ENCODE measurements at places on chromosomes 5 and 9.

- peak; percentile 69 for DNase-seq
Observed at GRCh38 chr9:127568971-127569885, 42.8 kb upstream of the STXBP1 start.

DNA sequence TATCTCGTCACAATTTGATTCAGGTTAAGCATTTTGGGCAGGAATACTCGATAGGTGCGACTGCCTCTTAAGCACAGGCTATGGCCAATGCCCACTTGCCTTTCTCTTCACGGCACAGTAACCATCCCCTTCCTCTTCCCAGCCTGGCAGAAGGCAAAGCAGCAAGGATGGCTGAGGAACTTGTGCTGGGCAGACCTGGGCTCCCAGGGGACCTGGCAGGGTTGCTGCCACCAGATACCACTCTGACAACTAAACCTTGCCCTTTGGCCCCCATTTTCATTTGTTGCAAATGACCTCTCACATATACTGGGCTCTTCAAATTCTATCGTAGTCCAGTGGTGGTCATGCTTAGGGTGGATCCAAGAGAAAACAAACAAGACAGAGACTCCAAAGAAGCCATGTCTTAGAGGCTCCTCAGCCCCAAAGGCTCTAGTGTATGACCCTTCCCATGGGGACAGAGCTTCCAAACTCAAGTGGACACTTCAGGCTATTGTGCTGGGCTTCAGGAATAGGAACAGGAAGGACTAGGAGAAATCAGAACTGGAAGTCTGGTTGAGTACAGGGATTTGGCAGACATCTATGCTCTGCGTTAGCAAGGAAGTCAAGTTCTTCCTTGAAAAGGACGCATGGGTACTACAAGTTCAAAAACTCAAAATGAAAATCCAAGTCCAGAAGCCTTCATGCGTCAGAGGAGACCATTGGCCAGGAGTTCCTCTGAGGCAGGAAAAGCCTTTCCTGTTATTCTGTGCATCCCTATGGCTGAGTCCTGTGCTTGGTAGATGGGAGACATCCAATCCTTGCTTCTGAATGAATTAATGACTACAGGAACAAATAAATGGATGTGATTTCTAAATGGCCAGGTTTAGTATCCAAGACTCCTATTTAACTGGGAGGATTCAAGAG is 64.6 kb upstream of the PLPP1 start:
- DNase-seq = no peak

DNA sequence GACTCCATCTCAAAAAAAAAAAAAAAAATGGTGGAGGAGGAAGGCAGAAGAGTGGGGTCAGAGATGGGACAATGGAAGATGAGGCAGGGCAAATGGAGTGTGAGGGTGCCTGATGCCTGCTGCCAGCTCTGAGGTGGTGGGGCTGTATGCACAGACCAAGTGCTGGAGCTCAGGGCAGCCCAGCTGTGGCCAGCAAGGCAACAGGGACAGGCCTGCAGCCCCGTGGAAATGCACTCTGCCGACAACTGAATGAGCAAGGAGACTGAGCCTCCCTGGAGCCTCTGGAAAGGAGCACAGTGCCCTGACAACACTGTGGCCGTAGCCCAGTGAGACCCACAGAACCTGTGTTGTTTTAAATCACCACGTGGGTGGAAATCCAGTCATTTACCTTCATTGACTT is 22.9 kb upstream of the SMIM32 start:
- DNase-seq = no peak

DNA sequence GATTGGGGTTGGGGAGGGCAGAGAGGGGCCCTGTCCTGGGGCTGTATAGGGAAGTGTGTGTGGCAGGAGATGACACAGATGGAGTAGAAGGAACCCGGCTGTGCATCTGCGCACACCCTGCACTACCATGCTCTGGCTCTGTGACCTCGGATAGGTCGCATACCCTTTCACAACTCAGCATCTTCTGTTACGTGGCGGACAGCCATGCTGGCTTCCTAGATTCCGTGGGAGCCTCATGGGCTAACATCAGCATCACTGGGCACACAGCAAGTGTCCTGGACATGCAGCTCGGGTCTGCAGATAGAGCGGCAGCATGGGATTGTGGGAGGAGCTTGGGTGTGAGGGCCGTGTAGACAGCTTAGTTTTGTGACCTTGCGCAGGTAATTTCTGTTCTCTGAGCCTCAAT is 9.2 kb downstream of the ARPC5L start:
- DNase-seq = no peak

- no peak for DNase-seq
Observed at GRCh38 chr5:61489574-61489973, 157.5 kb downstream of the ZSWIM6 start.

- no peak for DNase-seq
Observed at GRCh38 chr9:7342229-7342628, 457.3 kb downstream of the DMAC1 start.

DNA sequence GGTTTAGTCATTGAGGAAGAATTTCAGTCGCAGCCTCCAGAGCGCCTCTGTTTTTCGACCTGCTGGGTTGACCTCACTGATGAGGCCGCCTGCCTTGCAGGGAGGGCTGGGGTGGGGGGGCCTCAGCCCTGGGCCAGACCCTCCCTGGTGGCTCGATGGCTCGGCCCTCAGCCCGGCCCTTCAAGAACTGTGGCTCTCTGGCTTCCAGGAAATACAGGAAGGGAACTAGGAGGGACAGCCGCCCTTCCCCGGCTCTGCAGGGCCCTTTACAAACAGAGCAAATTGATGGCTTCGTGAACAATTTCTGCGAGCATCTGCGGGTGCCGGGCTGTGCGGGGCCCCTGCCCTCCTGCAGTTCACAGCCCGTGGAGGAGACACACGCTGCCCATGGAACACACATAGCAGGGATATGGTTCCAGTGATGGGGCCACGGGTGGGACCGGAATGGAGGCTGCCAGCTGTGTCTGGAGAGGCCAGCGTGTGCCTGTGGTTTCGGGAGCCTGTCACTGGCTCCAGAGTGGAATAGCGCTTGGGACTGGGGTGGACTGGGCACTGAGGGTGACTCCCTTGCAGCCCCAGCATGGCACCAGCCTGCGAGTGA is 39.6 kb downstream of the COL5A1 start:
- no peak for DNase-seq
